HT1080 (cell line): ENCODE measurements at places on chromosomes 1 and 21.

GRCh38 chr1:64908575-64908974 lies 57.8 kb downstream of the JAK1 start:
- DNase-seq: no peak

DNA sequence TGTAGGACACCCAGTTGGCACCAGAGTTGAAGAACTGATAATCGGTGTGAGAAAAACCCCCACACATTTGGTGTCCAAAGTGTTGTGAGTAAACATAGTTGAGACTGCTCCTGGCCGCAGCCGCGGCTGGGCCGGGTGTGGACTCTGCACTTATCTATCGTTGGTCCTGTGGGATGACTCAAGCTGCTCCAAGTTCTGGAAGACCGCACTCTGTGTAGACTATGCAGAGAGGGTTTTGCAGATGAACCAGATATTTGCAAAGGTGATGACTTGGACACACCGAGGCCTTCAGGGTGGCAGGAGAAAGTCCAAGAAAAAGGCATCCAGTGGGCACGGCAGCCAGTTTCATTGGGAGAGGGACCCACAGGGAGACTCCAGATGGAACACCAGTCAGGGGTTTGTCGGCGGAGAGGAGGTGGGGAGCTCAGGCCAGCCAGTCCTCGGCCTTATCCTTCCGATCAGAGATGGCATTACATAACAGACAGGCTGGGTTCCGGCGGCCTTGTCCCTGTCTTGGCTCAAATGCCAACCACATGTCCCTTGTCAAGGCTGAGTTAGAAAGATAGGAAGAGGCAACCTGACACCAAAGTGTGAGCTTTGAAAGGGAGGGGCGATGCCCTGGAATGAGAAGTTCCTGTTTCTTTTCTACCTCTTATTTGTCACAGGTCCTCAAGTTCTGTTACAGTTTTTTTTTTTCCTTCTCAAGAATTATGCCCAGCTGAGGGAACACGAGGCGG lies 21.1 kb downstream of the C2CD2 start:
- DNase-seq: peak; percentile 55

DNA sequence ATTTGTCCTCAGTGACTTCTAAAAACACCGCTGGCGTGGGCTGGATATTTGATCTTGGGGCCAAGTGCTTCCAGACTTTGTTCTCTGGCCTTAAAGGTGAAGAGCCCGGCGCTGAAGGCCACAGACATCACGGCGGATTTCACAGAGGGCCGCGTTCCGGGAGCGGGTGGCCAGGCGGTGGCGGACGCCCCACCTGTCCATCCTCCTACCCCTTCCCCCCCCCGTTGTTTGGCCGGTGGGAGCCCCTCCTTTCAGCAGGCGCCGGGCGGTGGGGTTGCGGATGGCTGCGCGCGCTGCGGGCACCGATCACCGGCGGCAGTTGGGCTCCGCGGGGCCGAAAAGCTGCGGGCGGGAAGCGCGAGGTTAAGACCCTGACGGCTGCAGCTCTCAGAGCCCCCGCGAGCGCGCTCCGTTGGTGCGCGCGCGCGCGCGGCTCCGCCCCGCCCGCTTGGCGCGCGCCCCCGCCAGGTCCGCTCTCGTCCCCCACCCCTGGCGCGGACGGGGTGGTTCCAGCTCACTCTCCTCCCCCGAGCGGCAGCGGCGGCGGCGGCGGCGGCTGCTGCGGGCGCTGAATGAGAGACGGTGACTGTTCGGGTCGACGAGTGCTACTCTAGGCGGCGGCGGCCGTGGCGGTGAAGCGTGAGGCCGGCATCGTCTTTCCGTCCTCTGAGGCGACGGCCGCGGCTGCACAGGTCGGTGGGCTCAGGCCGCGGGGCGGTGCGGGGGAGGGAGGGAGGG lies at the start of gene RALGPS2:
Gene RALGPS2 (plus strand): TSS at position 517 of the 738 bp plus-strand sequence. CDS start 51,521 bp downstream, outside the sequence.
- peak; percentile 72 for DNase-seq

- peak; percentile 29 for DNase-seq
These were observed 25.5 kb upstream of the RBBP5 start for GRCh38 chr1:205147191-205147835.

DNA sequence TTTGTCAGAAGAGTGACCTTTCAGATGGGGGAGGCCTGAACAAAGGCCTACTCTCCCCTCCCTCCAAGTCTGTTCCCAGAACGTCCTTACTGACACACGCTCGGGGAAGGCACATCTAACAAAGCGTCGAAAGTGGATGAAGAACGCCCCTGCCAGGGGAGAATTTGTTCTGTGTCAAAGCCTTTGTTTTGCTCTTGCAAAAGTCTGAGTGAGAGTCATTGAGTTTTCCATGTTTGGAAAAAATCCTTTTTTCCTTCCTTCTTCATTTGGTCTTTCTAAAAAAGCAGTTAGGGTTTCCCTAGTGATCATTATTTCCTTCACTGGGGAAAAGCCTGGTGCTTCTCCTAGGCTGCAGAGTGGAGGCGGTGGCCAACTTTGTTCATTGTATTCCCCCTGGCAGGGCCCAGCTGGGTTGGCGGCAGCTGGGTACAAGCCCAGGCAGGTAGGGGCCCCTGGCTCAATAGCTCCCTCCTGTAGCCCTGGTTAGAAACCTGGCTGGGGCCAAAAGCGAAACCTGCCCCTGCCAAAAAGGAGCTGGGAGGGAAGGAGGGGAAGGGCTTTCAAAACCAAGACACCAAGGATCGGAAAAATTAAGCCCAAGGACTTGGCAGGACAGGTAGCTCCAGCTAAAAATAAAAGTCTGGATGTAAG lies 81.1 kb downstream of the ITPKB start:
- DNase-seq: no peak

DNA sequence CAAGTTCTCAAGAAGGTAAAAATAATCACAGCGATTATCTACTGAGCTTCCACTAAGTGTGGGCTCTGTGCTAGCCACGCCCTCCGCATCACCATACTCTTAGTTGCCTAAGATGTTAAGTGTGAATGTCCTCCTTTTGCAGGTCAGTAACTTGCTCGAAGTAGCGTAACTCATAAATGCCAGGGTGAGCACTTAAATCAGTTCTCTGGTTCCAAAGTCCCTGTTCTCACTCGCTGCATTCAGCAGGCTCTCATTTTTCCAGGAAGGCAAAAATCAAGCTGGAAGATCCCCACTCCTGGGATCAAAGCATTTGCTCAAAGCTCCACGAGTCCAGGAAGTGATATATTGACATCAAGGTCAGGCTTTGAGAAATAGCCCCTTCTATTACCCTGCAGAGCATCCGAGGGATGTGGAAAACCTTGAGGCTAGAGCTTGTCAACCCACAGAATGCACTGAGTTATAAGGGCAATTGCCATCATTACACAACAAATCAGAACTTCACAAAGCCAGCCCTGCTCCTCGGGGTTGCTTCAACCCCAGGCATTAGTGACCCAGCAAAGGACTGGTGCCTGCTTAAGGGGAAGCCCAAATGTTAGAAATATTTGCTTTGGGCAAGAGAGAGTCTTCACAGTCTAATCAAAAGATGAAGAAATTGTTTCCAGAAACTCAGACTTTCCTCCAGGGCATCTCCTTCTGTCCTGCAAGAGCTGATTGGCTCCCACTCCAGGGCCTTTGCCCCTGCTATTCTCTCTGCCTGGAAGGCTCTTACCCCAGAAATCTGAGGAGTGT lies 19.5 kb downstream of the SLC30A1 start:
- no peak for DNase-seq

GRCh38 chr1:87878873-87879272 lies 550.2 kb downstream of the LMO4 start:
- DNase-seq: no peak

- no peak for DNase-seq
These were observed 79.9 kb downstream of the PTPN14 start for GRCh38 chr1:214471458-214471857.

DNA sequence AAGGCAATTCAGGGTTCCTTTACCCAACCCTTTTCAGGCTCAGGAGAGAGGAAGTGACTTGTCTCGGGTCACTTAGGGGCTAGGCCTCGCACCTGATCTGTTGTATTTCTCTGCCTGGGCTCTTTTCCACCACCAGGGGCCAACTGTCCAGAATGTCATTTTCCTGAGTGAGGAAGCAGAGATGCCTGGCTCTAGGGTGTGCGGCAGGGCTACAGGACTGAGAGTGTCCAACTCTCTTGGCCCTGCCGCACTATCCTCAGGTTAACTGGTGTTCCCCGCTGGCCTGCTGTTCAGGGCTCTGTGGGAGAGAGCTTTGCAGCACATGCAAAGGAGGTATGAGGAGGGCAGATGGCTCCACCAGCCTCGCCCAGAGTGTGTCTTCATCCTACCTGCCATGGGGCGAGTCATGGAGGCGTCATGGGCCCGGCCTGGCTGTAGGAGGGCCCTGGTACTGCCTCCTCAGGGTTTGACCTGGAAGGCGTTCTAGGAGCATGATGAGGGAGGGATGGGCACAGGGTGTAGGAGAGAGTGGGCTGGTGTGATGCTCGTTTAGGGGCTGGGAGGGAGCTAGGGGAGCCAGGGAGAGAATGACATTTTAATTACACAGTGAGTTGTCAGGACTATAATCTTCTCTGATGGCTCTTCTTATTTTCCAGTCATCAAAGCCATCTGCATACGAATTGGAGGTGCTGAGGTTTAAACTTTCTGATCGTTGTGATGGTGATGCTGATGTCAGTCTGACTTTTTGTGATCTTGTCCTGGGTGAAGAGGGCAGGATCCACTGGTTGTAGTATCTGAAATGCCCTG lies 128.3 kb downstream of the NOS1AP start:
- no peak for DNase-seq

DNA sequence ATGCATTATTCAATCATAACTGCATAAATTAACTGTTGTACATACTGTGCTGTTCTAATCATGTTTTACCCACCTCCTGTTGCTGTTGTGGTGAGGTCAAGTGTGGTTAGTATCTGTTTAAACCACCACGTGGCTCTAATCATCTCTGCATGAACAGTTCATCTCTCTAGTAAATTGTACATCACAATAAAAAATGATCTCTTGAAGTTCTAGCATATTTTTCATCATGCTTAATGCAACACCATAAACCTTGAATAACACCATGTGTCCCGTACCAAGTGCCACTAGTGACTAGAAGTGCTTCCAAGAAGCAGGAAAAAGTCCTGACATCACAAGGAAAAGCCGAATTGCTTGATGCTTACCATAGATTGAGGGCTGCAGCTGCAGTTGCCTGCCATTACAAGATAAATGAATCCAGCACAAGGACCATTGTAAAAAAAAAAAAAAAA lies 51.7 kb downstream of the SNRPE start:
- no peak for DNase-seq

GRCh38 chr1:10643607-10644306 lies 152.7 kb downstream of the CASZ1 start:
- no peak for DNase-seq

- DNase-seq: peak; percentile 3
These were observed 116.3 kb upstream of the HP1BP3 start for GRCh38 chr1:20903437-20903836.

- no peak for DNase-seq
These were observed 98.5 kb downstream of the RERE start for GRCh38 chr1:8718850-8719361.

DNA sequence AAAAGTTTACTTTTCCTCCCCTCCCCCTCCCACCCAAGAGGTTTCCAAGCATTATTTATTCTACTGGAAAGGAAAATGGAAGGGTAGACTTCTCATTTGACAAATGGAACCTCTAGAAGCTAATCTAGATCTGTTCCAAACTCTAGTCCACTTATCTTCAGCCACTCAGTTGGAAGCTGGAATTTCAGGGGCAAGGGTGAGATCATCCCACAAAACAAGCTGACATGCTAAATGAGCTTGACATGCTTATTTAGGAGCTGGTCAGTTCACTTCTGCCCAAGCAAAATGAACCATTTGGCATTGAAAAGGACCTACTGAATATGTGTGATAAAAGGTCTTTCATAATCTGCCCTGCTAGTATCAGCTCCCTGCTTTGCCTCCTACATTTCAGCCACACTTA lies 5.0 kb downstream of the LRRC41 start:
- no peak for DNase-seq

DNA sequence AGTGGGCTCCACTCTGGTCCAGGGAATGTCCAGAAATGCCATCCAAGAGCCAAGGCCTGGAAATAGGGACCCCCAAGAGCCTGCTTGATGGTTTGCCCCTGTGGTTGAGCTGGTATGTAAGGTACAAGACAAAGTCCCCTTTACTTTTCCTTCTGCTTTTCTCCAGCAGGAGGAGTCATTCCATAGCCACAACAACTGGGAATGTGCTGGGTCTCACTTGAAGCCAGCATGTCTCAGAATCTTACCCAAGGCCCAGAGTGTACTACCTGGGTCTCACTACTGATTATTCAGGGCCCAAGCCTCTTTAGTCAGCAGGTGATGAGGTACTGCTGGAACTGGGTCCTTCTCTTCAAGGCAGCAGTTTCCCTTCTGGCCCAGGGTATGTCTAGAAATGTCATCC lies 62.1 kb upstream of the CD55 start:
- peak; percentile 38 for DNase-seq

GRCh38 chr1:188089461-188089860 lies 1260.7 kb downstream of the PLA2G4A start:
- DNase-seq: no peak

- DNase-seq: no peak
These were observed 274.5 kb downstream of the TM2D1 start for GRCh38 chr1:61450454-61450853.

DNA sequence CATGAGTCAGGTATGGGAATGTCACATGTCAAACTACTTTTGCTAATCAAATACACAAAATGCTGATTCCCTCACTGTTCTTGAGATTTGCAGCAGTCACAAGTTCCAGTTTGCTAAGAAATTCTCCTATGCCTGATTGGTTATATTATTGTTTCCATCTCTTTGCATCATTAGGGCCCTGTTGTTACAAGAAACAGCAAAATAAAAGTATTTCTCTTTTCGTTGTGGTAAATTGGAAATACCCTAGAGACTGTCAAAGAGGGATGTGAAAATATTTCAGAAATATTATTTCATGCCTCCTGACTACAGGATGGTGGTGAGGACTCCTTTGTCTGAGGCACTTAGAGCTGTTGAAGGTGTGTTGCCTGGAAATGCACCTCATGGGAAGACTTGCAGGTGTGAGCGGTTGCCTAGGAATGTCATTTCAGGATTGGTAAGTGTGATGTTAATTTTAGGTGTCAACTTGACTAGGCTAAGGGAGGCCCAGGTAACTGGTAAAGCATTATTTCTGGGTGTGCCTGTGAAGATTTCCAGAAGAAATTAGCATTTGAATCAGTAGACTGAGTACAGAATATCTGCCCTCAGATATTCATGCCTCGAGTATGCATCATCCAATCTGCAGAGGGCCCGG lies 117.4 kb downstream of the ROR1 start:
- DNase-seq: no peak

- DNase-seq: no peak
These were observed 151.1 kb upstream of the C8B start for GRCh38 chr1:57116871-57117270.

DNA sequence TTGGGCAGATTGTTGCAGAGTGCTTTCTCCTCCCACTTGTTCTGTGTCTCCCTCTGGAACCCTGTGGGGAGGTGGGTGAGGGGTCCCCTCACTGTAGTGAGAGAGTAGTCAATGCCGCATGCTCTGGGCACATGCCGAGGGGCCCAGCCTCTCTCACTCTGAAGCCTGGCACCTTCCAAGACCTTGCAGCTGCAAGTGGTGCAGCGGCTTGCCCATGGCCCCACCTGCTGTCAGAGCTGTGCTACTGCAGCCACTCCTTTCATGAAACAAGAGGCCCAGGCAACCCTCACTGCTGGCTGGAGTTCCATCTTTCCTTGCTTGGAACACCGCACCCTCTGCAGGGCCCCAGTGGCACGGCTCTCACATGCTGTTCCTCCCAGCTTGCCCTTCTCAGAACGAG lies 58.4 kb upstream of the COL6A1 start:
- peak; percentile 71 for DNase-seq

GRCh38 chr1:47031585-47031984 lies 8.1 kb downstream of the CYP4X1 start:
- DNase-seq: peak; percentile 21
